A172 (cell line): ENCODE measurements at places on chromosomes 6 and 20.

DNA sequence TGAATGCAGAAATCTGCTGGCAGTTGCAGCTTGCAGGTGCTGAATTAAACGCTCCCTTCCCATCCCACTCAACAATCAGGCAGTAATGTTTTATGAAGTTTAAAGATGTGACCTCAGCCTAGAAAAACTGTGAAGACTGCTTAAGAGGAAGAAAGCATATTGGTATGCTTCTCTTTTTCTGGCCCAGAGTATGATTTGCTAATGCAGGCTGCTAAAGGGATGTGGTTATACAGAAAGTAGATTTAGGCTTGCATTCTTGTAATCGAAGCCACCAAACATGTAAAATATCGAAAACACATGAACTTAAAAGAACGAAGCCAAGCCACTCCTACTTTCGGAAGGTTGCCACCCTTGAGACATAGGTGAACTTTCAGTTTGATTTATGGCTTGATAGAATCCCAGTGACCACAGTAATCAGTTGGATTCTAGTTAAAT, 40.7 kb downstream of the MAP3K5 start:
- DNase-seq = no peak

DNA sequence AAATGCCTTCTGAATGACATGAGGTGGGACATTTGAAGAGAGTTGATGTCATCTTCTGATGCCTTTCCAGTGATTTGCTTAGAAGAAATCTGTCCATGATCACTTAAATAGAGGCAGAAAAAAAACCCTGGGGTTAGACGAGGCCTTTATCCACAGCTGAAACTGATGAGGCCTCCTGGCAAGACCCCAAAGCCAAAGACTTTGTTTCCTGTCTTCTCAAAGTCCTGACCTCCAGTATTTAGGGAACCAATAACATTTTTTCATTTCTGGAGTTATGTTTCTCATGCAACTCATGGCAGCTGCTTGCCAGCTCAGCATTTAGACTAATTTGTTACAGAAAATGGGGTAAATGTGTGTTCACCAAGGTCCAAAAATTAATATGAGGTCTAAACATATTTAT, 248.0 kb upstream of the PRDM1 start:
- no peak for DNase-seq

GRCh38 chr20:595330-596308, 14.5 kb downstream of the TCF15 start:
- no peak for DNase-seq

- DNase-seq = no peak
Observed at GRCh38 chr6:150517175-150517574, 82.5 kb upstream of the PLEKHG1 start.

DNA sequence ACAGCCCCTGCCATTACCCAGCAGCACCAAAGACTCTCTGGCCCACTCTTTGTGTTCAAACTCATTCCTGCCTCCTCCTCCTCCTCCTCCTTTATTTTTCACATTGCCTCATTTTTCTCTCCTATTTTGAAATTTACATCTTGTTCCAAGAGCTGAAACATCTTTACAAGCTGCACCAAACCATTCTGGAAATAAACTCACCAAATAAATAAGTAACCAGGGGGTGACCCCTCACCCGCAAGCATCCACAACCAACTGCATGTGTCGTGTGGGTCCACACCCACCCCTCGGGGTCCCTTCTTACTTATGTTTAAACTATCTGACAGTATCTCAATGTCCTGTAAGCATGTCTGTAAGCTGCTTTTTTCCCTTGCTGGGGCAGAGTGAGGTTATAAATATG, 1.4 kb downstream of the KCNB1 start:
- no peak for DNase-seq

DNA sequence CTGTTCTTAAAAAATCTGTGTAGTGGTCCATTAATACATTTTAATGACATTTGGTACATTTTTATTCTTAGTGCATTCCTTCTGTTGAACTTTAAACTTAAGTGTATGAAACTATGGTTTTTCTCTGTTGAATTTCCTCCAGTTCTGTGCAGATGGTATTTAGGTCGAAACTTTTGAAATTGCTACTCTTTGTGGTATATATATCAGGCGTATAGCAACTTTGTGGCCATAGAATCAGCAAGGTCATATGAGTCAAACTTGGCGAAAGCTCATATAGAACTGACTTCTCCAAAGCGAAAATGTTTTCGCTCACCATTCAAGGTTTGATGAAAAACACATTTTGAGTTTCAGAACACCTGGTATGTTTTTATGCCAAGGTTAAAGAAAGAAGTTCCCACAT, 93.7 kb downstream of the MAP3K4 start:
- no peak for DNase-seq

GRCh38 chr20:36926653-36927200, 24.8 kb downstream of the SAMHD1 start:
- DNase-seq = no peak

DNA sequence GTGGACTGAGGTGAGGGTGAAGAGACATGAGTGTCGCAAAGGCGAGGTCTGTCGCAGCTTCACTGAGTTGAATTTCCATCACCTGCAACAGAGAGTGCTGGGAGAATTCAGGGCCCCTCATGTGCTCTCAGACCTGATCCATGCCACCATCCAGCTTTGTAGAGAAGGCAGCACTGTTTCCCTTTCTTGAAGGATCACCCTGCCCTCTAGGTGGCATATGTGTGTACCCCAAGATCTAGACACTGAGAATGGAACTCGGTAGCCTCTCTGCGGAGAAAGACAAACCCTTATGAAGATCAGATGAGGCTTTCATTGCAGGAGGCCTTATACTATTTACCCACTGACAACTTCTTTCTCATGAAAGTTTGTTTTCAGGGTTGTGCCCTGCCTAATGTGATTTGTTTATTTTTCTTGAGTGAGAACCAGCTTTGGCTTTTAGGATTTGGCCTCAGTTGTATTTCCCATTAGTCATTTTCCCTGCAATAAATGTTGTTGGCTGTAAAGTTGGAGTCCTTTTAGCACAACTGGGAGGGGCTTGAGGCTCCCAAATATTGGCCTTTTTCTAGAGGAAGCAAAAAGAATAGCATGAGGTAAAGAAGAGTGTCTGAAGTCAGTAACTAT, 811.3 kb downstream of the DHX35 start:
- DNase-seq = no peak

DNA sequence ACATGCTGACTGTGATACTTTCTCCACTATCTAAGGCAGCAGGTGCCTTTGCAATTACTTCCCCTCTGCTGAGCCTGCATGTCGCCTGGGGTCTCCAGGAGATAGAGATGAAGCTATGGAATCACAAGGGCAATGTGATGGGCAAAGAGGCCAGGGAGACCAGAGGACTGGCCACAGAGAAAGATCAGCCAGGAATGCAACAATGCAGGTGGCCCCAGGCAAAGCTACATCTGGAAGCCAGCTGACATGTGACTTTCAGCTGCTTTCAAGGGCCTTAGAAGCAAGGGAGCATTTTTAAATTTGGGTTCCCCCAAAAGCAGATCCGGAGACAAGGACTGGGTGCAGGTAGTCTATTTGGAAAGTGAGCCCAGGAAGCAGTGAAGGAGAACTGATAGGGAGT, 107.9 kb upstream of the SRSF6 start:
- DNase-seq = no peak

- DNase-seq = no peak
Observed at GRCh38 chr6:17980329-17980728, 7.1 kb downstream of the KIF13A start.

DNA sequence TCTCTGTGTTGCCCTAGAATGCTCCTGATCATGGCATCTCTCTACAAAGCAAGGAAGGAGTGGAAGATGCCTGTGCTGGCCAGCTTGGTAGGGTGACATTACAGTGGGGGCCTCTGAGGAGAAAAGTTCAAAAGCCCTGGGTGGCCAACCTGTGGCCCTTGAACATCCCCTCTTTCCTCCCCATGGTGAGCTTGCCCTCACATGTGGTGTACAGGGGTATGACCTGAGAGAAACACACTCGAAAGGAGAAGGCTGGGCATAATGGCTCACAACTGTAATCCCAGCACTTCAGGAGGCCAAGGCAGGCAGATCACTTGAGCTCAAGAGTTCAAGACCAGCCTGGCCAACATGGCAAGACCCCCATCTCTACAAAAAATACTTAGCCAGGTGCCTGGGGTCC, 36.6 kb upstream of the SCAF8 start:
- DNase-seq = no peak

DNA sequence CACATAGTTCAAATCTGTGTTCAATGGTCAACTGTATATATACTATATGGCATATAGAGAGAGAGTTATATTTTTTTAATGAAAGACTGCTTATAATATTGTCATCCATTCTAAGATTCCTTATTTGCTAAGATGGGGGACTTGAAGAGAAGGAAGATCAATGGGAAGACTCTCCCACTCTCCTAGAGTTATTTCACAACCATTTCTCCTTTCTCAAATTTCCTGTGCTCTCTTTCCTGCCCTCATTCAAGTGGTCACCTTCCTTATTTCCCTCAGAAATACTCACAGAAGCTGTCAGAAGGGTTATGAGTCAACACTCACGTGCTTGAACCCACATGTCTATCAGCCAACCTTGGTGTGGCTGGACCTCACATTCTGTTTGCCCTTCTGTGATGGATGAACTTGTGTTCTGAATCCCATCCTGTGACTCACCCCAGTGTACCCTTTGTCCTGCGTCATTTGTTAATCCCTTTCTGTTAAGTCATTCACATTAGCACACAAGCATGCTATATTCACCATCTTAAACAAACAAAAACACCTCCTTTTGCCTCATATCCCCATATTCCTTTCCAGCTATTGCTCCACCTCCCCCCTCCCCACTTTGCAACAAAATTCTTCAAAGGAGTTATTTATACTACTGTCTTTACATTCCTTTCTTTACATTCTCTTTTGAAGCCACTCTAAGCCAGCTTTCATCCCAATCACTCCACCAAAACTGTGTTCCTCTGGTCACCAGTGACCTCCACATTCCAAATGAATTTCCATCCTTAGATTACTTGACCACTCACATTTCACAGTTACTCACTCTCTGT, 279.3 kb upstream of the TCF21 start:
- DNase-seq = peak; percentile 98

GRCh38 chr6:36377594-36377993, 9.9 kb downstream of the ETV7 start:
- no peak for DNase-seq

GRCh38 chr6:29016559-29017427, 11.7 kb upstream of the ZNF311 start:
- peak; percentile 73 for DNase-seq

DNA sequence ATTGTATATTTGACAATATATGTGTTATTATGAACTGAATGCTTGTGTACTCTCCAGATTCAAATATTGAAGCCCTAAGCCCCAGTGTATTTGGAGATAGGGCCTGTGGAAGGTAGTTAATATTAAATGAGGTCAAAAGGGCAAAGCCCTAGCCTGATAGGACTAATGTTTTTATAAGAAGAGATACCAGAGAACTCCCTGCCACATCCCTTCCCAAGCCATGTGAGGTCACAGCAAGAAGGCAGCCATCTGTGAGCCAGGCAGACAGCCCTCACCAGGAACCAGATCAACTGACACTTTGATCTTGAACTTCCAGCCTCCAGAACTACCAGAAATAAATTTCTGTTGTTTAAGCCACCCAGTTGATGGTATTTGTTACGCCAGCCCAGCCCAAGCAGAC, 36.4 kb upstream of the FBXL4 start:
- DNase-seq = no peak

- peak; percentile 22 for DNase-seq
Observed at GRCh38 chr6:34696189-34696738, 303 bp downstream of the ILRUN start.

DNA sequence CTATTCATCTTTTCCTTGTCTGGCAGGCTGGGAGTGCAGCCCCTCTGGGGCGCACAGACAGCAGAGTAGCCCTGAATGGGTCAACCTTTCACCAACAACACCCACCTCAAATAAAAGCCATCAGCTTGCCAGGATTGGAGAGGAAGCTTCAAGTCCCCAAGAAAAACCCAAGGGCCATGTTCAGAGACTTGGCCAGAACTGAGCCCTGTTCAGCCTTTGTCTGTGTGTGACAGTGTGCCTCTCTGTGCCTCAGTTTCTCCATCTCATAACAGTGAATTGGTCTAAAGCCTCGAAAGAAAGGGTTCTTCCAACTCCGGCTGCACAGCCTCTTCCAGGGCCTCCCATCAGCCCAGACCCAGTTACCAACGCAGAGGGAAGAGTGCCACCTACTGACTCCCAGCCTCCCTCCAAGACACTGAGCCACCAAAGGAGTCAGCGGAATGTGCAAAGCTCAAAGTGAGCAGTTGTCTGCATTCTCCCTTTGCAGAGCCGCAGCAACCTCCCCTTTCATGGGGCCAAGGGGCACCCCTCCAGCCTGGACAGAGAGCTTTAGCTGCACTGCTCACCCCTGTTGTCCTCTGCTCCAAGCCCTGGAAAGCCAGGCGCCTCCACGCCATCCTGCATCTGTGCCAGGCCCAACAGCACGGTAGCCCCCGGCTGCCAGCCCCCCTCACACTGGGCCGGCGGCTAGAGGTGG, 82.7 kb upstream of the TOP1 start:
- peak; percentile 55 for DNase-seq

- DNase-seq = no peak
Observed at GRCh38 chr20:13002251-13002650, 6.5 kb upstream of the SPTLC3 start.

DNA sequence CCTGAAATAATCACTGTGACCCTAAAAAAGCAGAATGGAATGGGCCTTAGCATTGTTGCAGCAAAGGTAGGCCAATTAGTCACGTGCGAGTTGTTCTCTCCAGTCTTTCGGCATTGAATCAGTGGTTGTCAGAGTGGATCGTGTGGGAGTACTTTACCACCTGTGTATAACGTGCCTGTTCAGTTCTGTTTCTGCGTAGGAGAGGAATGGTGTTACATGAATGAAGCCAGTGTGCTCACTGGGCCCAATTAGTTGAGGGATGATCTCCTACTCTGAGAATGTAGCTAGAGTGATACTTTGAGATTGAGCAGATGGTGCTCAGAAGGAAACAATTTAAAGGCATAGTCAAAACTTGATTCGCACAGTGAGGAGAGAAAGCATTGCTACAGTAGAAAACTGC, 72.4 kb upstream of the KIF25 start:
- no peak for DNase-seq

DNA sequence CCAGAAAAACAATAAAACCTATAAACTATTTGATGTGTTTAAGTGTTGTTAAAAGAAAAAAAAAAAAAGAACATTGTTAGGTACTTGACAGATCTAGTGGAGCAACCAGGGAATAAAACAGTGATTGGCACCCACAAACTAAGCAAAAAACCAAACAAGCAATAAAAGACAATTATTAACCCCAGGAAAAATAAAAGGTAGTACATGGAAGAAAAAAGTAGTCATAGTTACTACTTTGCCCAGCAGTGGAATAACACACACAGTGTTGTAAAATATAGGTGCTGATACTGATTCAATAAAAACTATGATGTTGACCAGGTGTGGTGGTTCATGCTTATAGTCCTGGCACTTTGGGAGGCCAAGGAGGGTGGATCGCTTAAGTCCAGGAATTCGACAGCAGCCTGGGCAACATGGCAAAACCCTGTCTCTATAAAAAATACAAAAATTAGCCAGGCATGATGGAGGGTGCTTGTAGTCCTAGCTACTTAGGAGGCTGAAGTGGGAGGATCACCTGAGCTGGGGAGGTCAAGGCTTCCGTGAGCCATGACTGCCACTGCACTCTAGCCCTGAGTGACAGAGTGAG, 43.9 kb downstream of the PIGU start:
- DNase-seq = no peak

GRCh38 chr6:40718401-40718800, 131.2 kb upstream of the LRFN2 start:
- DNase-seq = no peak
